ENCODE measurements at places on chromosomes 2 and 18. TPM values are rescaled to one million over a fixed set of nuclear protein-coding genes. Genes with fewer than 3 reads are reported as not detected.

- no peak for DNase-seq
Observed at GRCh38 chr18:57134618-57135135, 12.2 kb upstream of the BOD1L2 start.

GRCh38 chr18:59268127-59268720 lies 5.0 kb downstream of the RAX start:
- DNase-seq: no peak

- no peak for DNase-seq
Observed at GRCh38 chr2:232731470-232731869, 34.3 kb downstream of the GIGYF2 start.

DNA sequence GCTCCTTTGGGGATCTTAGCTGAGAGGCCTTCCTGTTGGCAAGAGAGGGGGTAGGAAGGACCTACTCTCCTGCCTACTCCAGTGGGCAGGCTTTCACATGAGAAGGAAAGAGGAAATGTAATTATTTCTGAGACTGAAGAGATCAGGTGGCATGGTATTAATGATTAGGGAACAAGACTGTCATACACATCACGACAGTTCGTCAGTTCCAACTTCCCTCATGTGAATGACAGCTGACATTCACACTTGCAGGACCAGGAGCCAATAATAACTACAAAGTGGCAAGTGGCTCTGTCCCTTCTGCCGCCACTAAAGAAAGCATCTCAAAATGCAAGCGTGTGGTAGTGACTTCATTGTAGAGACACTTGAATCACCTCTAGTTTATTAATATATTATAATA lies 90.0 kb downstream of the ZCCHC2 start:
- DNase-seq: no peak

DNA sequence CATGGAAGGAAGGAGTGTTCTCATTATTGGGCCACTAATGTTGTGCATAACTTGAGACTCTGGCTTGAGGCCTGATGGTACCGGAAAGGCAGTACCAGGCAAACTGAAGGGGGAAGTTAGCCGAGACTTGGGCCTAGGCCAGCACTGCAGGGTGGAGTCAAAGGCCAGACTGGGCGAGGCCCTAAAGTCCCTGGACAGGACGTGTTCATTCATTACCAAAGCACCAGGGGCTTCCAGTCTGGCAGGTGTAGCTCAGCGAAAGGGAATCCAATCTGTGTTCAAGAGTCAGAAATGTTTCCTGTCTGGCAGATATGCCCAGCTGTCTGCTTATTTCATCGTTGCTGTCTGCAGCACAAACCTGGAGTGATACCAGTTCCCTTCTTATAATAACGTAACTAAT lies 4.7 kb upstream of the ITSN2 start:
- peak; percentile 95 for DNase-seq

- DNase-seq: no peak
Observed at GRCh38 chr18:41038071-41038470, 917.0 kb upstream of the PIK3C3 start.

DNA sequence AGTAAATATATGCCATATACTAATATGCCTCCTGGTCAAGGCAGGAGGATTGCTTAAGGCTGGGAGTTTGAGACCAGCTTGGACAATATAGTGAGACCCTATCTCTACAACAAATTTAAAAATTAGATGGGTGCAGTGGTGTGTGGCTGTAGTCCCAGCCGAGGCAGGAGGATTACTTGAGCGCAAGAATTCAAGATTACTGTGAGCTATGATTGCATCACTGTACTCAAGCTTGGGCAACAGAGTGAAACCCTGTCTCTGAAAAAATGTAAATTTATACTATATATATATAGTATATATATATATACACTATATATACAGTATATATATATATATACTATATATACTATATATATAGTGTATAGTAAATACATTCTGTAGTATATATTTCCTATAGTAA lies 30.0 kb upstream of the NPC1 start:
- DNase-seq: no peak

DNA sequence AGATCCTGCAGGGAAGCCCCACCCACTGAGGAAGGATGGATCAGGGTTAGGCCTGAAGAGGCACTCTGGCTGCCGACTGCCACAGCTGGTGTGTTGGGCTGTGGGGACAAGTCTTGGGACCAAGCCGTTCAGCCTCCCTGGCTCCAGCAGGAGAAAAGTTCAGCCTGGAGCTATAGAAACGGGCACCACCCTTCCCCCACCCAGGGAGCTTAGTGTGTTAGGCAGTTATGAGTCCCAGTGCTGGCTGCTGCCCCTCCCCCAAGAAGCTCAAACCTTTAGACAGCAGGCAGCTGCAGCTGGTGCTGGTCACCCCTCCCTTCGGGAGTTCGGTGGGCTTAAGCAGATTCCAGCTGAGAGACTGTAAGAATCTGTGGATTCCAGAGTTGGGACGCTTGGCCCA lies 447.1 kb upstream of the HS6ST1 start:
- DNase-seq: no peak

GRCh38 chr2:215653344-215654030 lies 217.6 kb upstream of the FN1 start:
- no peak for DNase-seq

GRCh38 chr2:106638043-106638442 lies 150.9 kb downstream of the CD8B2 start:
- DNase-seq: no peak

GRCh38 chr2:107607054-107607453 lies 219.6 kb upstream of the RGPD4 start:
- no peak for DNase-seq

GRCh38 chr18:31156821-31157763 lies 5.6 kb downstream of the DSC1 start:
- no peak for DNase-seq

DNA sequence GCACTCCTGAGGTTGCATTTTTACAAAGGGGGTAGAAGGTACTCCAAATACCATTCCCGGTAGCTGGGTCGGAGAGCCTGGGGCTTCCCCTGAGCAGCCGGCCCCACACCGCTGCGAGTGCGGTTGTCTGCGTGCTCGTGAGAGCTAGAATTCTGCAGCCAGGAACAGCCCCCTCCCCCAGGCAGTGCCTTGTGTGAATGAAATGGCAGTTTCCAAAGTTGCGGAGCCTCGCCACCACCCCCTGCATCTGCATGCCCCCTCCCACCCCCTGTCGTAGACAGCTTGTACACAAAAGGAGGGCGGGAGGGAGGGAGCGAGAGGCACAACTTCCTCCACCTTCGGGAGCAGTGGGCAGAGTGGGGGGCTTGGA lies 1.1 kb downstream of the MYCN start:
- no peak for DNase-seq

- no peak for DNase-seq
Observed at GRCh38 chr2:11812466-11813248, 66.2 kb downstream of the LPIN1 start.

DNA sequence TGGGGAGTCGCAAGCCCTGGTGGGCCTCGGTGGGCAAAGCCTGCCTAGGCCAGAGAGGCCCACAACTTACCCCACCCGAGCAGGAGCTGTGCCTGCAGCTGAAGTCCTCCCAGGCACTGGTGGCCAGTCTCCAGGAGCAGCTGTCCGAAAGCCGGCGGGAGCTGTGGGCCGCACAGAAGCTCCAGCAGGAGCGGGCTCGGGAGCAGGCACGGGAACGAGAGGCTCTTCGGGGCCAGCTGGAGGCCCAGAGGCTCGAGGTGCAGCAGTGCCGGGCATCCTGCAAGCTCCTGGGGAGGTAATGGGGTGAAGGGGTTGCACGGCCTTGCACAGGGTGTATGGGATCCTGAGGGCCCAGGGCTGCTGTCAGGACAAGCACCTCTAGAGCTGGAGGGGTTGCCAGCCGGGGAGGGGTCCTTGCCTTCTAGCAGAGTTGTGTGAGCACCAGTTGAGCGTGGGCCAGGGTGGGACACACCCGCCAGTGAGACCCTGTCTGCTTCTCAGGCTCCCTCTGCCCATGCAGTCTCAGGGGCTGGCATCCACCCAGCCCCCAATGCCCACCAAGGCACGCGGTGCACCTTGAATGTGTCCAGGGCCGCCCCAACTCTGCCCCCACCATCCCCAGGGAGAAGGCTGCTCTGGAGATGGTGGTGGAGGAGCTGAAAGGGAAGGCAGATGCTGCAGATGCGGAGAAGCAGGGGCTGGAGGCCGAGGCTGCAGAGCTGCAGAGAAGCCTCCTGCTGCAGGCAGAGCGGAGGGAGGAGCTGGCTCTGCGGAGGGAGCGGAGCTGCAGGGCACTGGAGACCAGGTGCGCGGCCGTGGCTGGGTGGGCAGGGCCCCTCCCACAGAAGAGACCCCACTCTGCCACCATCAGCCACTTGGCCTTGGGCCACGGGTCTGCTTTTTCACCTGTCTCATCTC lies 27.2 kb downstream of the CROCC2 start:
- DNase-seq: no peak

DNA sequence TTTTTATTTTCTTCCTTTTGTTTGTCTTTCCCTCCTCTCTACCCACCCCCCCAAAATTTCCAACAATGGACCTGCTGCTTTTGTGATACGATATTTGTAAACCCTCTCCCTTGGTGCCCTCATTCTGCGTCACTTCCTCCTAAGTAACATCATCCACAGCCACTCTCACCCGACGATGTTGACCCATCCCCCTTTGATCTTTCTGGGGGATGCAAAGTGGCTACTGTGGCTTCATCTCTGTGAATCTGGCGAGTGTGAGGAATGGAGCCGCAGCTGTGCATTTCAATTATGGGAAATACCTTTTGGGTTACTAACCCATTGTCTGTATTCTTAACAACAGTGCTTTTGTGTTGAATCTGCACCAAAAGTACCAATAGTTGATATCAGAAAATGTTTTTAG lies 19.4 kb downstream of the ANTXR1 start:
- DNase-seq: peak; percentile 43

Gene MC2R
- not detected for total RNA-seq

Gene MTX2
- total RNA-seq: 31.7 TPM

Gene C2orf78
- total RNA-seq: not detected

All from endothelial cell of umbilical vein (primary cell).